CD8-positive, alpha-beta T cell (primary cell): ENCODE measurements at places on chromosomes 16 and 17.

DNA sequence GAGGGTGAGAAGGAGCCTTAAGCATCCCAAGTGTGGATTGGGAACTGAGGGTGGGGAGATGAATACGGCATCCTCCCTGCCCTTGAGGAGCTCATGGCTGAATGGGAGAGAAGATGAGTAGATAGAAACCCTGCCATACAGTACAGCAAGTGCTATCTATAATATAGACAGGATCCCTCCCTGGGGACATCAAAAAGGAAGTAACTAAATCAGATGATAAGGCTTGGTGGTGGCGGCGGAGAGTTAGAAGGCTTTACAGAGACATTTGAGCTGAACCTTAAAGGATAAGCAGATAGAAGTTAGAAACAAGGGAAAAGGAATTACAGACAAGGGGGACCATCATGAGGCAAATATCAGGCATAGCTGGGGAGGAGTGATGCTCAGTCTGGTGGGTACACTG is 67.5 kb upstream of the TMEM132E start:
- DNase-seq: no peak

- no peak for DNase-seq
Observed at GRCh38 chr17:75634376-75634740, 1.1 kb downstream of the SMIM5 start.

GRCh38 chr17:72345088-72345487 is 224.3 kb downstream of the SOX9 start:
- DNase-seq: no peak

DNA sequence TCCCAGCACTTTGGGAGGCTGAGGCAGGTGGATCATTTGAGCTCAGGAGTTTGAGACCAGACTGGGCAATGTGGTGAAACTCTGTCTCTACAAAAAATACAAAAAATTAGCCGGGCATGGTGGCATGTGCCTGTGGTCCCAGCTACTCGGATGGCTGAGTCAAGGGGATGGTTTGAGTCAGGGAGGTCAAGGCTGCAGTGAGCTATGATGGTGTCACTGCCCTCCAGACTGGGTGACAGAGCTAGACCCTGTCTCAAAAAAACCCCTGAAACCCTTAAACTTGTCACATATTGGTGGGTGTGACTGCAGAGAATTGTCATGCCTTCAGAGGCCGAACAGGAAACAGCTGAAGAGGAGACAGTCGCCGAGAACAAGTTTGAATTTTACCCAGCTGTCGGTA is 13.4 kb downstream of the RPTOR start:
- DNase-seq: no peak

GRCh38 chr17:30824002-30824355 is 513 bp downstream of the CRLF3 start:
- DNase-seq: peak; percentile 65

GRCh38 chr16:56019274-56019673 is 144.1 kb upstream of the CES5A start:
- no peak for DNase-seq

- no peak for DNase-seq
Observed at GRCh38 chr17:73571511-73572130, 72.6 kb downstream of the SDK2 start.

GRCh38 chr16:2056077-2056476 is 8.3 kb downstream of the TSC2 start:
- no peak for DNase-seq

DNA sequence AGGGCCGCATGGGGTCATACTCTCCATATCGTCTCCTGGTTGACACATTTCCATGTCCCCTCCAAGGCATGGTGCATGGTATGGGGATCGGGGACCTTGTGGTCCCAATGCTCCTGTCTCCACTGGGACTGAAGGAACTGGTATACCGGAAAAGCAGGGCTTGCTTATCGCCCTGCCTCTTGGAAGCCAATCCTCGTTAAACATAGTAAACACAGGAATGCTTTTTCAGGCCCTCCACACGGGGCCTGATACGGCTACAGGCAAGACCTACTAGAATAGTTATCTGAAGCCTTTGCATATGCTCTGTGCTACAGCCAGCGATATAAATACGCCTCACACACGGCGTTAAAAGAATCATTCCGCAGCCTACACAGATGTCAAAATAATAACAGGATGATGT is 159.5 kb downstream of the SHISA9 start:
- DNase-seq: no peak

- DNase-seq: no peak
Observed at GRCh38 chr17:81249223-81250040, 10.3 kb downstream of the NDUFAF8 start.

- DNase-seq: no peak
Observed at GRCh38 chr17:12088035-12088434, 67.4 kb downstream of the MAP2K4 start.

- no peak for DNase-seq
Observed at GRCh38 chr17:67080804-67081203, 36.5 kb downstream of the CACNG1 start.

- no peak for DNase-seq
Observed at GRCh38 chr16:2925951-2926649, 14.4 kb downstream of the FLYWCH1 start.

DNA sequence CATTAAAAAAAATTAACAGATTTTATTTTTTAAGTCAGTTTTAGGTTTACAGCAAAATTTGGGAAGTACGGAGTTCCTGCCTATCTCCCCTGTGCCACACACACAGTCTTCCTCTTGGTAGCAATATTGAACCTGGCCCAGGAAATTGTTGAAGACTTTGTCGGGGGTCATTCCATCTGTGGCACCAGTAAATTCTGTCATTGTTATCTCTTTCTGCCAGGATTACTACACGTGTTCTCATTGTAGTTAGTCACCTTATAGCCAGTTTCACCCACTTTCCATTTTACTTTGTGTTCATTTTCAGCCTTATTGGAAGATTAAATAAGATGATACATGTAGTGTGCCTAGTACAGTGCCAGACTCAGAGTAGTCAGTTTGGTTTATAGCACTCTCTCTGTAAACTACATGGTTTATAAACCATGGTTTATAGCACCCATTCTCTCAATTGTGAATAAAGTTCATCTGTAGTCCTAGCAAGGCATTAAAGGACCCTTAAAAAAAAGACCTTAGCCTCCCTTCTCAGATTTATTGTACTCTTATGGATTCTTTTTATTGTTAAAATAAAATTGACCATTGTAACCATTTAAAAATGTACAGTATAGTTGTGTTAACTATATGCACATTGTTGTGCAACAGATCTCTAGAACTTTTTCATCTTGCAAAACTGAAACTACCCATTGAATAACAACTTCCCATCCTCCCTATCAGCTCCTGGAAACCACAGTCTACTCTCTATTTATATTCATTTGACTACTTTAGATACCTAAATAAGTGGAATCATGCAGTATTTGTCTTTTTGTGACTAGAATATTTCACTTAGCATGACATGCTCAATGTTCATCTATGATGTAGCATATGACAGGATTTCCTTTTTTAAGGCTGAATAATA is 36.1 kb downstream of the NLK start:
- DNase-seq: no peak

GRCh38 chr17:74196541-74197317 is 6.7 kb upstream of the RPL38 start:
- no peak for DNase-seq

DNA sequence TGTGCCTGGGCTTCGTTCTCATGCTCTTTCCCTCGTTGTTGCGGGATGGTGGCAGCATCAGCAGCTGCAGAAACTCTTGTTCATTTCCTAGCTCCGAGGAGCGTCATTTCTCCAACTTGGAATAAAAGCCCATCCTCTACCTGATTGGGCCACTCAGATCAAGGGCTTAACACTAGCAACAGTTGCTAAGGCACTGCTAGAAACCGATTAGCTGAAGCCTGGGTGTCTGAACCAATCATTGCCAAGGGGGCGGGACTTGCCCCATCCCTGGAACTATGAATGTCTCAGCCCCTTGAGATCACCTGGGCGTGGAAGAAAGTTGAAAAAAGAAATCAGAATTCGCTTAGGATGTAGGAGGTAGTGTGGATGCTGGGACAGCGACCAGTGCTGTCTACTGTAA is 145.3 kb downstream of the FOXL1 start:
- no peak for DNase-seq

- DNase-seq: no peak
Observed at GRCh38 chr16:31016018-31016417, 5.6 kb upstream of the STX1B start.

GRCh38 chr17:17344507-17345293 is 41.5 kb downstream of the NT5M start:
- no peak for DNase-seq

- no peak for DNase-seq
Observed at GRCh38 chr17:8939496-8940334, 25.8 kb downstream of the PIK3R5 start.
